ENCODE measurements at places on chromosomes 5 and 9.

- no peak for DNase-seq
These were observed 143.8 kb downstream of the SMARCA2 start for GRCh38 chr9:2158766-2159430.

DNA sequence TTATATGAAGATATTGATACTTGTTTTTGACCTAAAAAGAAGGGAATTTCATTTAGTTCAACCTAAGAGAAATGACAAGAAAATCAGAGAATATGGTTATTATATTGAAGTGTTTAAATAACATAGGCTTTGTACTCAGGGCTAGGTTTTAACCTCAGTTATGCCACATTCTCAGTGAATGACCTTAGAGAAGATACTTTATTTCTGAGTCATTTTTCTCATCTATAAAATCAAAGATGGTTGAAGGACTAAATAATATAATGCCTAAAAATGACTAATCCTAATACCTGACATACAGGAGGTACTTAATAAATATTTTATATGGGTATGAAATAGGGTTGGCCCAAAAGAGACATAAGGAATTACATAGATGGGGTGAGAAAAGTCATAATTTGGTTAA is 32.3 kb downstream of the DIMT1 start:
- no peak for DNase-seq

DNA sequence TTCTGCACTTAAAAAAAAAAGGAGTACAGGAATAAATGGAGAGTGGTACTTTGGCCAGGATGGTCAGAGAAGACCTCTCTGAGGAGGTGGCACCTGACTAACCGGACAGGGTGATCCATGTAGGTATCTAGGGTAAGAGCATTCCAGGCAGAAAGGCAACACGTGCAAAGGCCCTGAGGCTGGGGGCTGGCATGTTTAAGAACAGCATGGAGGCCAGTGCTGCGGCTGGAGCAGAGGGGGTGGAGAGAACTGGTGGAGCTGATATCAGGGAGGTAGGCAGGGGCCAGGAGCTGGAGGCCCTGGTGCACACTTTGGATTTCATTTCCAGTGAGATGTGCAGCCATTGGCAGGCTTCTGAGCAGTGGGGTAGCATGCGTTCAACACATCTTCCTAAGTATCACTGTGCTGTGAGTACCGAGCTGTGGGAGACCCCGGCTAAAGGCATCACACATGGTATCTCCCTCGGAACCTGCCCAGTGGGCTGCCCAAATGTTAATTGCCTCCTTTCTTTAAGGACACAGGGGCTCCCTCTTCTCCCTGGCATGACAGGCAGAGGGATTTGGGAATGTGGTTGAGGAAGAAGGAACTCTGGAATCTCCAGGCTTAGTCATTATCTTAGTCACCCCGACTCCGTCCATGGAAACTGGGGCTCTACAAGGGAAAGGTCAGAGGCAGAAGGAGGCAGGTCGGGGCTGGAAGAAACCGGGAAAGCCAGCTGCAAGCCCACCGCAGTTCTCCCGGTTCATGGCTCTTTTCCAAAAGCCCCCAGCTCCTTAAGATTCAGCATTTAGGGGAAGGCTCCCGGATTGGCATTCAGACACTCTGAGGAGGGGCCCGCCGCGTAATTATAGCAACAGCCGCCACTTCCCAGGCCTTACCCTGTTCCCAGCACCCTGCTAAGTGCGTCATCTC is 18.6 kb downstream of the SLC6A7 start:
- DNase-seq: no peak

DNA sequence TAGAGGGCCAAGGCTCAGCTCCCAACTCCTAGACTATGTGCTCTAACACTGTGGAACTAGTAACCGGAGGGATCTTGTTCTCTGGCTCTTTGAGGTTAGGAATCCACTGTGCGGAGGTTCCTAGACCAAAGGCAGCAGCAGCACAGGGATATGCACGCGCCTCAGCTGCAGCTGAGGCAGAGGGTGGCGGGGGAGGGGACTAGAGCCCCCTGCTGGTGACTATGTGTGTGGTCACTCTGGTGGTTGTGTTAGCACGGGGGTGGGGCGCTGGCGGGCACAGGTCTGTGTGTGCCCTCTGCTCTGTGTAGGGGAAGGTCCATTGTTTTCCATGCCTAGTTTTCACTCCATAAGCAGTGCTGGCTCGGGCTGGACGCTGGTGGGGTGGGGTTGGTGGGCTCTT is 458.0 kb upstream of the IZUMO3 start:
- DNase-seq: no peak

- no peak for DNase-seq
These were observed 908.2 kb upstream of the CDH10 start for GRCh38 chr5:25552871-25553481.

- DNase-seq: no peak
These were observed 1509.7 kb downstream of the MAT2B start for GRCh38 chr5:165015126-165015525.

DNA sequence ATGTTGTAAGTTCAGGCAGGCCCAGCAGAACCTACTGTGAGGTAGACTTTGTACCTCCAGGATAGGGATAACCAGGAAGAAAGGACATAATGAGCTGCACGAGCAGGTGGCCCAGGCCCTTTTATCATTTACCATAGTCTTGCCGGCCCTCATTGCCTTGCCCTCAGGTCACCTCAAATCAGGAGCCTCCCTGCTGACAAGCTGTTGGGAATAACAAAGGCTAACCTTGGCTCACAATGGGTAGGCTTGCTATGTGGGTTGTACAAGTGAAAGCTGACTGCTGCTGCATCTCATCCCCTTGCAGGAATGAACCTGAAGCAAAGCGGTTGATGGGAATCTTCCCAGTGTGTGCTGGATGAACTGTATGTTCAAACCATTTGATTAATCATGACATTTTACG is 159.5 kb upstream of the ACTBL2 start:
- DNase-seq: no peak

DNA sequence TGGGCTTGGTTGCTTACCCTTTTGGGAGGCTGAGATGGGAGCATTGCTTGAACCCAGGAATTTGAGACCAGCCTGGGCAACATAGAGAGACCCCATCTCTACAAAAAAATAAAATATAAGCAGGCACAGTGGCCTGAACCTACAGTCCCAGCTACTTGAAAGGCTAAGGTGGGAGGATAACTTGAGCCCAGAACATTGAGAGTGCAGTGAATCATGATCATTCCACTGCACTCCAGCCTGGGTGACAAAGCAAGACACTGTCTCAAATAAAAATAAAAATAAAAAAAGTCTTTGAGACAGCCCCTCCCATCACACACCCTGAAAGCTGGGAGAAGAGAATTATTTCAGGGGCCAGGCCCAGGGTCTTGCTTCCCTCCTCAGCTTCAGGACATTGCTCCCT is 251.8 kb downstream of the BRINP1 start:
- no peak for DNase-seq

DNA sequence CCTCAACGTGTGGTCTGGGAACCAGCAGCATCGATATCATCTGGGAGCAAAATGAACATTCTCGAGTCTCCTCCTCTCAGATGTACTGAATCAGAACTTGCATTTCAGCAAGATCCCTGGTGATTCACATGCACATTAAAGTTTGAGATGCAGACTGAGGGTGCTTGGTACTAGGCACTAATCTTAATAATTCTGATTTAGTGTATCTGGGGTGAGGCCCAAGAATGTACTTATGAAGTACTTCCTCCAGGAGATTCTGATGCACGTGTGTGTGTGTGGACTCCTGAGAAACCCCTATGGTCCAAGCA is 56.2 kb upstream of the EQTN start:
- no peak for DNase-seq

- no peak for DNase-seq
These were observed 191.4 kb downstream of the FRMD3 start for GRCh38 chr9:83346655-83347420.

DNA sequence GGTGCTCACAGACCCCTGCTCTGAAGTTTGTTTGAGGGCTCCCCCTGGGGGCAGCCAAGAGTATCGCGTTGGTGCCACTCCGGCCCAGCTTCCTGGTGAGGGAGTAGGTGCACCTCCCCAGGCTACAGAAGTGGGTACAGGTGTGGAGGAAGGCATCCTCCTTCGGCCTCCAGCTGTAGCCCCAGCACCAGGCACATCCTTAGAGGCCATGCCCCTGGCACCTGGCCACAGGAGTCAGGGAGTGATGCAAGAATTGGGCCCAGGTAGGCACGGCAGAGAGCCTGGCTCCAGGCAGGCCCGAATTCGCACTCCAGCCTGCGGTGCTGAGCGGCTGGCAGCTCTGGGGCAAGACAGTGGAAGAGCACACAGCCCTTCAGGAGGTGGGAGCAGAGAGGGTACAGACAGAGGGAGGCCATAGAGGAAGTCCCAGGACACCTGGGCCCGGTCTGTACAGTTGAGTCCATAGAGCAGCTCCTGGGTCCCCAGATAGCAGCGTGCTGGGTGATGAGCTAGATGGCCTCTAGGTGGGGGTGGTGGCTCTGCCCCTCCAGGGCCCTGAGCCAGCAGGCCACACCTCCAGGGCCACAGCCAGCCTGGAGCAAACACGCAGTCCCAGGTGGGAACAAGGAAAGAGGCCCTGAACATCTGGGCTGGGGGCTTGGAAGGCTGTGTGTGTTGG is 2.4 kb downstream of the SAPCD2 start:
- peak; percentile 87 for DNase-seq

DNA sequence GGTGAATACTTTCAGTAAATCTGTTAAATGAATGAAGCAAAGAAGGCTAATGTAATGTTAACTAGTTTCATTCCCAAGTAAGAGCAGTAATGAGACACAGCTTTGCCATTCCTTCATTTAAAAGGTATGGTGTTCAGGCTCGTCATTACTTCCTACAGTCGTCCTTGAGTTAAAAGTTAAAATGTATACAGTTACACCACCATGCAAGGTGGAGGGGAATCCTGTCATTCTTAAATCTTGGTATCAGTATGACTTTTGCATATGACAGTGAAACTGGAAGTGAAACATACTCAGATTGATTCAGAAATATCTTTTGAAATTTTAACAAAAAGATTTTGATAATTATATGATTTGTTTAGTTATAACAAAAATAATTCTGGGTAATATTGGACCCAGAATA is 25.9 kb downstream of the MTRR start:
- no peak for DNase-seq

GRCh38 chr9:98856982-98857381 is 49.5 kb downstream of the GALNT12 start:
- DNase-seq: no peak

- DNase-seq: no peak
These were observed 158.3 kb upstream of the MAP3K1 start for GRCh38 chr5:56656846-56657726.

GRCh38 chr5:107640568-107640967 is 30.2 kb downstream of the EFNA5 start:
- no peak for DNase-seq

DNA sequence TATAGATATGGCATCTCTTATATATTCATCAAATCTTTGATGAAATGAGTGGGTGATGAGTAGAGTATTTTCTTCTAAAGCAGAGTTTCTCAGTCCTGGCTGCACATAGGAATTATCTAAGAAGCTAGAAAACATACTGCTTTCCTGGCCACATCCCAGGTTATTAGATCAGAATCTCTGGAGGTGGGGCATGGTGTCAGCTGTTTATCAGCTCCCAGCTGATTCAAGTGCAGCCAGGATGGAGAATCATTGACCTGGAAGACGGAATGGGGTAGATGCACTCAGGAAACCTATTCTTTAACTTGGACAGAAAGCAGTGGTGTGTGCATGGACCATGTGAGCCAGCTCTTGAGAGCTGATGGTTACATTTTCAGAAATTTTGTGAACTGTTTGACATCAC is 108.1 kb upstream of the IL6ST start:
- no peak for DNase-seq

DNA sequence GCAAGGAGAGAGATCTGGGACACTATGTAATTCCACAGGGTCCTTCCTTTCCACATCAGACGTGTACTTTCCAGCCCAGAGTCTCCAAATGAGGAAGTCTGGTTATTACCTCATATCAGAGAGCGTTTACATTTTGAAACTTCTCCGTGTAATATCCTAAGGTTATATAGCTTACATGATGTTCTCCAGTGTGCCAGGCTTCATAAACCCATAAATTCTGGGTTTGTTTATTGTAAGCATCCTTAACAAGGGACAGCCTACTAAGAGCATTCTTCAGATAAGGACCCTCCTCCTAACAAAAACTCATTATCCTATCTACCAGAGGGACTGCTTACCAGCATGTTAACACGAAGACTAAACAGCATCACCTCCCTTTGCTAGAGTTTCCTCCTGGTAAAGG is 17.9 kb downstream of the SRFBP1 start:
- no peak for DNase-seq

- no peak for DNase-seq
These were observed 9.4 kb upstream of the TENT2 start for GRCh38 chr5:79602889-79603288.

- no peak for DNase-seq
These were observed 134.1 kb upstream of the ZNF462 start for GRCh38 chr9:106728860-106729259.

DNA sequence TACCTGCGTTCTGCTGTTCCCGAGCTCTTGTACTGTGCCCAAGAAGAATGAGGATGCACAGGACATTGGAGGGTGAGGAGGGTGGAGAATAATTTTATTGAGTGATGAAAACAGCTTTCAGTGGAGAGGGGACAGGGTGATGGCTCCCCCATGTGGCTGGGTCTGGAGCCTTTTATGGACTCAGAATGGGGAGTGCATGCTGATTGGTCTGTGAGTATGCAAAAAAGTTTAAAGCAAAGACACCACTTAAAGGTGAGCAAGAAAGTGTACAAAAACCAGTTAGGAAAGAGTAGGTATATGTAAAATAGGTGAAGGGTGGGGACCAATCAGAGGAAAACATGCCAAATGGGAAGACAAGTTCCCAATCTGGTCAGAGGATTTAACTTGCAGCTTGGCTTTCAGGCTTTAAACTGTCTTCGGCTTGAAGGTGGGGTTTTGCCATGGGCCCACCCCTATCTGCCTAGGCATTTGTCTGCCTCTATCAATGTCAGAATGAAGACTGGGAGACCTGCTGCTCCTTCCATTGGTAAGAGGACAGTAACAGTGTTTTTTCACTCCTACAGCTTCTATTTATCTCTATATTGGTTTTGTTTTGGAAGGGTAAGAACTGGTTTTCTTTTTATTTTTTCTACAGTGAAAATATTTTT is 118.0 kb upstream of the RAI14 start:
- no peak for DNase-seq

DNA sequence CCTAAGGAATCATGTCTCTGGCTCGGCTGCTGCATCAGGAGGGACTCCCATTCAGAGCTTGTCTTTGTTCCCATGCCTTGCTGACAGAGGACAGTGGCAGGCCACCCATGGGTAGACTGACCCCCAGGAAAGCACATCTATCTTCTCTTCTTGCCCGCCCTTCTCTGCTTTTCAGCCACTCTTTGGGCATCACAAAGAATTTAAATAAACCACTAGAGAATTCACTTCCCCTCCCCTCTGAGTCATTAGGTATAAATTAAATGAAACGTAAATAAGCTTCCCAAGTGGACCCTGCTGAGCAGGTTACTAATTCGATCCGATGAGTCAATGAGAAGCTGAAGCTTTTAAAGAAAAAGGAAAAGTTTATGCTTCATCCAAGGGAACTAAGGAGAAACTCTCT is 97.0 kb downstream of the DRD1 start:
- DNase-seq: no peak

- no peak for DNase-seq
These were observed 9.7 kb upstream of the MEF2C start for GRCh38 chr5:88892669-88893068.

All from CD4-positive, alpha-beta T cell treated with Interleukin-4 for 4 hours (primary cell).